ENCODE measurements at places on chromosomes 3 and 15.

GRCh38 chr3:149657926-149658743 lies at the start of gene WWTR1:
TSS of gene WWTR1 (minus strand) at chr3:149658025. CDS start at chr3:149657306, 719 bp downstream.
- peak; percentile 96 for DNase-seq

GRCh38 chr3:101453961-101454360 lies 59.1 kb downstream of the SENP7 start:
- no peak for DNase-seq

- DNase-seq: no peak
Observed at GRCh38 chr15:87606971-87607370, 649.6 kb downstream of the NTRK3 start.

DNA sequence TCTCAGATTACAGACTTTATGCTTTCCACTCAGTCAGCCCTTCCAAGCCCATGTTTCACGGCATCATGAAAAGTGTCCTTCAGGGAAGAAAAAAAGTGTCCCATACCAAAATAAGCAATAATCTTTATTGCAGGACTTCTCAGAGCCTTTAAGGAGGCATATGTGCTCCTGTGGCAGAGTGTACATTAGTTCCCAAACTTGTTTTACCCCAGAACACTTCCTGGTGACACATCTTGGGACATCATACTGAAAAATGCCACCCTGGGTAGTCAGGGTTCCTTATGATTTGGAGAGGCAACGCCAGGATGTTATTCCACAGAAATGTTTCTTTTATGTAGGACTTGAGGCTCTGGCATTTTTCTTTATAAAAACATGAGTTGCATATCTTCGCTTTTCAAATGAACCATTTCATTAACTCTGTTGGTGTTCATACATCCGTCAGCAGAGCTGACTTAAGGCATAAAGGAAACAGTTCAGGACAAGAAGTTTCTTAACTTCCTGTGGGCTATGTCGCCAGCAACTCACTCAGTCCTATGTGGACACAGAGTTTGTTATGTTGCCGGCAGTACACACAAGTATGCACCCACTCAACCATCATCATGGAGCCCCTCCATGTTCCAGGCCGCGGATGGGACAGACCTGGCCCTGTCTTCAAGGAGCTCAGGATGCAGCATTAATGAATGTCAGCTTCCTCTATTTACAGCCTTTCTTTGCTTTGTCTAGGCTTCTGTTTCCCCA lies 63.8 kb downstream of the CASR start:
- DNase-seq: no peak

GRCh38 chr15:75920079-75920478 lies 16.4 kb downstream of the FBXO22 start:
- DNase-seq: no peak

GRCh38 chr3:144774897-144775296 lies 803.3 kb downstream of the DIPK2A start:
- peak; percentile 20 for DNase-seq

- no peak for DNase-seq
Observed at GRCh38 chr3:188431553-188431952, 277.6 kb downstream of the LPP start.

GRCh38 chr3:51711352-51712037 lies 4.6 kb downstream of the GRM2 start:
- DNase-seq: no peak

DNA sequence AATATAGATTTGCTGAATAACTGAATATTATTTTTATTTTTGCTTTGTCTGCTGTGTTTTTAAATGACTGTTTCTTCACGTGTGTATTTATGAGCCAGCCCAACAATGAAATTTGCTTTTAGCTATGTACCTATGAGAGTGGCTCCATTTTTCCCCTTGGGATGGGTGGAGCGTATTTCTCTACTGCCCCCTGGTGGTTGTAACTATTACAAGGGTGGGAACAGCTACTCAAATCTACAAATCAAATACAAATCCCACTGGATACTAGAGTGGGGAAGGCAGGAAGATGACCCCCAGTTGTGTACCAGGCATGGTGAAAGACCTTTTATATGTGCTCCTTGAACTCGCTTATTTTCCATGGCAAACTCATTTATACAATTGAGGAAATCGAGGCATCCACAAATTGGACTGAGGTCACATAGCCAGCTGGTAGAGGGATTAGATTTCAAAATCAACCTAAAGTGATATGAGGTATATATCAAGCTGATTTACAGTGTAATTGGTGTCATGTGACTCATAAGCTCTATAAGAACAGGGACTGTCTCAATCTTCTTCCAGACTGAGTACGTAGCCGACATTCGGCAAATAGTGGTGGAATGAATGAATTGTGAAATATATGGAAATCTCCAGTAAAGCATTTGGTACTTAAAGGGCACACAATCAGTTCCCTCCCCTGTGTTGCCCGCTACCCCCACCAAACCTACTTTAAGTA lies 69.5 kb upstream of the VEPH1 start:
- peak; percentile 76 for DNase-seq

DNA sequence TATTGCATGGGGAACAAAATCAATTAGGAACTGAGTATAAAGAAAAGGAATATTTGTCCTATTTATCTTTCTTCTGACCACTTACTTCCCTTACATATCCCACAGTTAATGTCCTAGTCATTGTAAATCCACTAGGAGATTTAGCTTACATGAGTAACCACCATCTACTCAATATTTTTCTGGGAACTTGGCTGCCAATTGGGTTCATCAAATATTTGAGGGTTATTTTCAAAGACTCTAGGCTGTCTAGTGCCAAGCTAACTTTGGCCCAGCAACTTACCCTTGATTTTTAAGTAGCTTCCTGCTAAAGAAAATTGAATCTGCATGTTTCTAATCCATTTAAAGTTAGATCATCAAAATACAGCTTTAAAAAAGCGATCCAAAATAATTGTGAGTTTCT lies 362.5 kb upstream of the EPHA3 start:
- no peak for DNase-seq

- DNase-seq: no peak
Observed at GRCh38 chr3:33687406-33688010, 30.5 kb downstream of the CLASP2 start.

DNA sequence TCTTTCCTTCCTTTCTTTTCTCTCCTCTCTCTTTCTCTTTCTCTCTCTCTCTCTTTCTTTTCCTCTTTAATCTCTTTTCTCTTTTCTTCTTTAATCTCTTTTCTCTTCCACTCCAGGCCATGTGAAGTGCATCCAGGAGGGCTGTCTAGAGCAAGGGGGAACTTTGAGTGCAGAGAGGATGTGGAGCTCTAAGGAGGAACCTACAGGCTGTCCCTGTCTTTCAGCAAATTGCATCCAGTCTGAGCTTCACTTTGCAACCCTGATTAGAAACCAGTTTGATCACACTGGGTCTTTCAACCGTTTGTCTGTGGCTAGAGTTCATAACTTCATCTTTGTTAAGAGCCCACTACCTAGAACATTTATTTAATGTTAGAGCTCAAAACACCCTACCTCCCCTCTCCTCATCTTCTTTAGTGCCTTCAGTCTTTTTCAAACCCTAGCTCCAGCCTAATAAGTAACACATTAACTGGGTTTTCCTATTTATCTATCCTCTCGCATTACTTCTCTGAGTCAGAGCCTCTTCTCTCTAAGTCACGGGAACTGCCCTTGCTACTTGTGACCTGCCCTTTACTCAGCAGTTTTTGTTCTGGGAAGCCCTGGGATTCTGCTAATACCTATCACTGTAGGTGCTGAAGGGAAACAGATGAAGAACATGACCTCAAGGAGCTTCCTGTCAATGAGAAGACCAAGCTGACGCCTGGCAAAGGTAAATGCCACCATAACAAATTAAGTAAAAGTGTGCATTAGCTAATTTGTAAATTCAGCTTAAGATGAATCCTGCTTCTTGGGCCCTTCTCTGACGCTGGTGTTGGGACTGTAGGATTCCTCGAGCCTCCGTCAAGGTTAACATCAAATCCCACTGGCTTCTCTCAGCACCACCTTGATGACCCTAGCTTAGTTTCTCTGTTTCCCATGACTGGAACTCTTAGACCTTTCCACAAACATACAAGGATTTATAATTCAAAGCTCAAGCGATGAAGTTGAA lies at the start of gene GCNT3:
Gene GCNT3, plus strand, starts transcription at position 508 of the 985 bp plus-strand sequence. CDS start 6,456 bp downstream, outside the sequence.
- DNase-seq: peak; percentile 33

GRCh38 chr3:129461022-129461421 lies 21.0 kb downstream of the IFT122 start:
- DNase-seq: peak; percentile 78

DNA sequence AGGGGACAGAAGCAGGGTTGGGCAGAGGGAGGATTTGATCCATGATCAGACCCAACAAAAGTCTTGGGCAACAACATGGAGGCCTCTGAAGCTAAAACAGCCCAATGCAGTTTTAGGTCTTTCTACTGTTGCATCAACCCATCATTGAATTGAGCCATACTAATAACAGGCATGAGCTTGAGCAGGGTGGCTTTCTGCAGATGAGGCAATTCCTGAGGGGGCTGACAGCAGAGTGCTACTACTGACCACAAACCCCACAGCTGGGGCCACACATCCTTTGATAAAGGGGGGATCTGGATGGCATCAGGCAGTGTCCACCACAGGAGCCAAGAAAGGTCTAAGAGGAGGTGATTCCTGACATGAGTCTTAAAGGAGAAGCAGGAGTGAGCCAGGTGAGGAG lies 517.0 kb upstream of the PPP2R3A start:
- DNase-seq: no peak

- DNase-seq: no peak
Observed at GRCh38 chr15:89107984-89108383, 19.7 kb downstream of the ABHD2 start.

DNA sequence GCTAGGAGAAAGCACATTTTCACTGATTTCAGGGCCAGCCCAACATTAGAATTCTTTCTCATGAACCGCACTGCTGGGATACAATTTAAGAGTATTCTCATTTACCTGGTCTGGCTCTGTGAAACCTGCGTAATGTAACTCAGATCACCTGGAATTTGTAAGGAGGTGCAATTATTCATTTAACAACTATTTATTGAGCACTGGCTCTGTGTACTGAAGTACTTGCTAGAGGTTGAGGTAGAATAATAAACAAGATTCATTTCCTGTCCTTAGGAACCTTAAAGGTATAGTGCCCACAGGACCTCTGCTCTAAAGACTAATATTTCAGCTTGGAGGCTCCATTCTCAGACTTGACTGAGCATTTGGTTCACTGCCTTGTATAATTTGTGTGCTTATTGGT lies 242.2 kb upstream of the ZPLD1 start:
- no peak for DNase-seq

DNA sequence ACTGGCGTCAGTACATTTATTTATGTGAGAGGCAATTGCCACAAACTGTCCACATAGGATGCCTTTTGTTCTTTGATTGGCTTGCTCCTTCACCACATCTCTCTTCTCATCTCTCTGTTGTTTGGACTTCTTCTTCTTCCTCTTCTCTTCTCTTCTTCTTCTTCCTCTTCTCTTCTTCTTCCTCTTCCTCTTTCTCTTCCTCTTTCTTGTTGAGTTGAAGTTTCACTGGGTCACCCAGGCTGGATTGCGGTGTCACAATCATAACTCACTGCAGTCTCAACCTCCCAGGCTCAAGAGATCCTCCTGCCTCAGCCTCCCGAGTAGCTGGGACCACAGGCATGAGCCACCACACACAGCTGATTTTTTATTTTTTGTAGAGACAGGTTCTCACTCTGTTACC lies 67.7 kb upstream of the GSK3B start:
- DNase-seq: no peak

GRCh38 chr3:58755150-58755549 lies 88.6 kb upstream of the FAM3D start:
- no peak for DNase-seq

DNA sequence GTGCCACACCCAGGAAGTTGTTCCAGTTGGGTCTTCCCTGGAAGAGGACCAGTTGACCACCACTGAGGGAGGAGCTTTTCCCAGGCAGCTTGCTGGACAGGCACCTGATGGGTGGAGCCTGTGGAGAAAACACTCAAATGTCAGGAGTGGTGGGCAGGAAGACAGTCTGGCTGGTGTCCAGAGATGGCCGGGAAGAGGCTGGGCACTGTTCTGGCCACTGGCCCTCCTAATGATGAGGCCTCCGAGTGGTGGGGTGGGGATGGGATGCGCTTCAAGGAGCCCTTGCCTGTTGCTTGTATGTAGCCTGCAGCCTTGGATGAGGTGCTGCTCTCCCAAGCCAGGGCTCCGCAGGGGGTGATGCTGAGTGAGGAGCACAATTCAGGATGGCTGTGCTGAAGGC lies 12.3 kb downstream of the PLEKHO2 start:
- no peak for DNase-seq

DNA sequence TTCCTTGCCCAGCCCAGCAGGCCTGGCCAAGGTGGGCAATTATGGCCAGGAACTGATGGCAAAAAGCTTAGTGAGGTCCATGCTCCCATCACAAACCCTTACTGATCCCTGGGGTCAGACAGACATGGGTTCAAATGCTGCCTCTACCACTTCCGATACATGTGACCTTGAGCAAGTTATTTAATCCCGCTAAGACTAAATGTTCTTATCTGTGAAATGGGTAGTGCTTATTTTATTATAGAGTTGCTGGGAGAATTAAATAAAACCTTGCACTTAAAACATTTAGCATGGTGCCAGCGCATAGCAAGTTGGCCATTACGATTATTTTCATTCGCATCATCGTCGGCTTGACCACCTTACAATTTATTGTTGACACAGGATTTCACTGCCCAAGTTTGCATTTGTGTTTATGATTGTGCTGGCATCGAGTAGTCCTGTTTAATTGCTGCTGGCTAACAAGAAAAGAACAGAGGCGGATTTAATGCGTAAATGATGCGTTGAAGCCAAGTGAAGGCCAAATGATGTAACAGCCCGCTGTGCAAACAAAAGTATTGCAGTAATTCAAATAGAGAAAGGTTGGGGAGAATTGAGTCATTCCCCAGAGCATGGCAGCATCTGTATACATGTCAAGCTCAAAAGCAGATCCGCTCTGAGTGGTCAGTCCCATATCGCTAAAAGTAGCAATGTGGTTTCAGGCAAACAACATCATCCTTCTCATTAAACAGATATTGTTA lies 7.3 kb upstream of the FURIN start:
- no peak for DNase-seq

GRCh38 chr3:151925419-151925818 lies 52.0 kb downstream of the SUCNR1 start:
- DNase-seq: no peak

DNA sequence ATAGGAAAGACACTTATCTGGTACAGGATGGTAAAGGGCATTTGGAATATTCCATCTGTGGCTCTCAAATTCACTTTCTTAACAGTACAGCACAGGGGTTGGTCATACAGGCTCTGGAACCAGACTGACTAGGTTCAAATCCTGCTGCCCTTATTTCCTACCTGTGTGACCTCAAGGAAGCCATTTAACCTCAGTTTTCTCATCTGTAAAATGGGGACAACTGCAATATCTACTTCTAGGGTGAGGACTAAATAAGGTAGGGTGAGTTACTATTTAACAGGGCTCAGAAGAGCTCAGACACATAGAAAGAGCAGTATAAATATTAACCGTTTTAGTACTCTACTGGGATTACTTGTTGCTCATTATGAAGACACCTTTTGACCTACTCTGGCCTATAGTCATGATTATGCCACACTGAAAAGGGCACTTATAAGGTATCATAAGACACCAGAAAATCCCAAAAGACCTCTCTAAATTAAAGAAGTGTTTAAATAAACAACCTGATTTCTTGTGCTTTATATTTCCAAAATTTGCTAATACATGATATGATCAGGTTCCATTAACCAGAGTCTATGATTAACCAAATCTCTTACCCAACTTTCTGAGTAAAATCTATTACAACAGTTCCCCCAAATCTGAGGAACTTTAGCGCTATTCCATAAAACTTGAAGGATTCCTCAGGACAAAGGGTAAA lies 6.5 kb downstream of the RFTN1 start:
- DNase-seq: no peak

- DNase-seq: peak; percentile 71
Observed at GRCh38 chr15:22919171-22919570, 61.0 kb downstream of the CYFIP1 start.

All from SK-MEL-5 (cell line).